ENCODE measurements at places on chromosomes 5 and 9. TPM values are rescaled to one million over a fixed set of nuclear protein-coding genes. Genes with fewer than 3 reads are reported as not detected.

The CLIC3 gene
- 0.64 TPM for total RNA-seq

The ADAMTSL1 gene
- 2.1 TPM for total RNA-seq

The SMIM33 gene
- not detected for total RNA-seq

The RBM18 gene
- 23.6 TPM for total RNA-seq

The ANKRD55 gene
- total RNA-seq = not detected

The TEX48 gene
- total RNA-seq = not detected

- no peak within 1 kb of the TSS for H3K4me3 ChIP-seq
- H3K36me3 ChIP-seq = no peaks in the 10 kb centered on the region
- no peak within 1 kb of the TSS for H3K27ac ChIP-seq
- peaks cover 16% of the 10 kb centered on the region for H3K4me1 ChIP-seq
These were observed at the start of gene CER1 for GRCh38 chr9:14722391-14723035. TSS of gene CER1 (minus strand) at chr9:14722733. CDS start at chr9:14722672, 61 bp downstream.

DNA sequence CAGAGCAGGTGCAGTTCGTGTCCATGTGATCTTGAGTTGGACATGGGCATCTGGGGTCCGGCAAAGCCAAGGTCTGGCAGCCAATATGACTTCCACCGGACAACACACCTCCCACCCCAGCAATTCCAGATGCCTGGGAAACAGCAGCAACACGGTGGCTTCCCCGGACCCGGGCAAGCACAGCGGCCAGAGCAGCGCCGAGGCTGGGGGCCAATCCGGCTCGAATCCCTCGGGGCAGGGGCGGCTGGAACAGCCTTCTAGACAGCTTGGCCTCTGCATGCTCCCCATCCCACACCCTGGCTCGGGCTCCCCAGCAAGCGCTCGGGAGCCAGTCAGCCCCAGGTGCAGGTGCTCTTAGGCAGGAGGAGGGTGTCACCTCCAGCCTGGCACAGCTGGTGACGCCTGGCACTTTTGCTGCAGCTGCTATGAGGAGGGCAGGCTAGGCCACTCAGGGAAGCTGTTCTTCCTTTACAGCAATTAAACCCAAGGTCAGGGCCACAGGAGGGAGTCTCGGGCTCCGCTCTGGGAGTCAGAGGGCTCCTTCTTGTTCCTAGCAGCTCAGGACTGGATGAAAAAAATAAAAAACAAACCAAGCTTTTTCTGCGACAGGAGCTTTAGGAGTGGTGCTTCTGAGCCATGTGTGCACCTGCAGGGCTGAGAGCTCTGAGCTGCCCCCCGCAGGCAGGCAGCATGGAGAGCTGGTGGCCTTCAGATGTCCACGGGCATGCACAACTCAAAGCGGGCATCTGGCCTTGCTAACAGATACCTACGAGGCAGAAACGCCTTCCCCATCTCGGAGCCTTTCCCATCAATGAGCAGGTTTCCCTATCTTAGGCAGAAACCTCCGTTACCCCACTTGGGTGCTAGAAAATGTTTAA lies 28.2 kb downstream of the DBH start:
- DNase-seq = no peak
- H3K27me3 ChIP-seq = peaks cover 14% of the 10 kb centered on the region
- no peaks in the 10 kb centered on the region for H3K36me3 ChIP-seq

GRCh38 chr9:92728831-92729734 lies 35.5 kb downstream of the BICD2 start:
- H3K27me3 ChIP-seq = no peaks in the 10 kb centered on the region
- no peaks in the 10 kb centered on the region for H3K4me1 ChIP-seq
- H3K27ac ChIP-seq = no peak overlapping the region
- H3K36me3 ChIP-seq = peaks cover 1% of the 10 kb centered on the region
- DNase-seq = no peak
- no peak overlapping the region for H3K4me3 ChIP-seq

DNA sequence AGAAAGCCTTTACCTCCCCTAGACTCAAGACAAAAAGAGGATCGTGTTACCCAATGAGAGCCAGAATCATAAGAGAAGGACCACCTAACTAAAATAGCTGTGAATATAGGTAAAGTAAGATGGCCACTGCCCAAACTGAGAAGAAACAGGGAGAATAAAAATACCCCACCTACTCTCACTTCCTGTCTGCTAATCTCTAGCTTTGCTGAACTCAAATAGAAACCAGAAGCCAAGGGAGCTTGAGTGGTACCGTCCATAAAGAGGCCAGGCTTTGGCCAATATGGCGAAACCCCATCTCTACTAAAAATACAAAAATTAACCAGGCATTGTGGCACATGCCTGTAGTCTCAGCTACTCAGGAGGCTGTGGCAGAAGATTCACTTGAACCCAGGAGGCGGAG lies 123.0 kb upstream of the FST start:
- no peaks in the 10 kb centered on the region for H3K27me3 ChIP-seq
- no peaks in the 10 kb centered on the region for H3K36me3 ChIP-seq
- H3K4me3 ChIP-seq = no peak overlapping the region

GRCh38 chr5:126438868-126439267 lies 15.7 kb downstream of the GRAMD2B start:
- peaks cover 8% of the 10 kb centered on the region for H3K4me1 ChIP-seq
- no peak overlapping the region for H3K4me3 ChIP-seq
- no peak for DNase-seq

- H3K27ac ChIP-seq = no peak overlapping the region
- peaks cover 34% of the 10 kb centered on the region for H3K27me3 ChIP-seq
- peaks cover 8% of the 10 kb centered on the region for H3K4me1 ChIP-seq
- DNase-seq = no peak
These were observed 21.7 kb upstream of the SYNPO start for GRCh38 chr5:150618588-150619281.

DNA sequence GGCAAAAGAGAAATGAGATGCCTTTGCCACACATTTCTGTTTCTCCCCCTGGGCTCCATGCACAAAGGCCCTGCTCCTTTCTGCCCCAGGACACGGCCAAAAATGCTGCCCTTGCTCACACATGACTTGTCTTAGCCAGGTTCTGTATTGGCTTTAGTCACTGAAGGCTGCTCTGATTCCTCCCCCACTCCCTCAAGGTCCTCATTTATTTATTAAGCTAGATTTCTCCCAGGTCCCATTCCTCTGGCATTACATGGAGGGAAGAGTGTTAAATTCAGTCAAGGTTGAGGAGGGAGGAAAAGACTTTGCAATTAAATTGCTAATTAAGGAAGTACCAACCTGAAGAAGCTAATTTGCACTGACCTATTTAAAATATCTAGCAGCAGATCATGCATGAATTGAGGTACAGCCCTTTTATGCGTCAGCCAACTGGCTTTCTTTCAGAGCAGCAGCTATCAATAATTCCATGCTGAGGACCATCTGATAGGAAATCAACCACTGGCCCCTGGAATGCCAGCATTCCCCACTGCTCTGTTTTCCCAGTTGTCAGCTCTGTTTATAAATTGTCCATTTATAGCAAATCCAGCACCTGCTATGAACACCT lies 81.2 kb upstream of the MAP3K1 start:
- no peak for DNase-seq
- no peaks in the 10 kb centered on the region for H3K36me3 ChIP-seq
- H3K4me1 ChIP-seq = peaks cover 41% of the 10 kb centered on the region
- H3K4me3 ChIP-seq = no peak overlapping the region
- H3K27ac ChIP-seq = peak overlapping the region; percentile 38

DNA sequence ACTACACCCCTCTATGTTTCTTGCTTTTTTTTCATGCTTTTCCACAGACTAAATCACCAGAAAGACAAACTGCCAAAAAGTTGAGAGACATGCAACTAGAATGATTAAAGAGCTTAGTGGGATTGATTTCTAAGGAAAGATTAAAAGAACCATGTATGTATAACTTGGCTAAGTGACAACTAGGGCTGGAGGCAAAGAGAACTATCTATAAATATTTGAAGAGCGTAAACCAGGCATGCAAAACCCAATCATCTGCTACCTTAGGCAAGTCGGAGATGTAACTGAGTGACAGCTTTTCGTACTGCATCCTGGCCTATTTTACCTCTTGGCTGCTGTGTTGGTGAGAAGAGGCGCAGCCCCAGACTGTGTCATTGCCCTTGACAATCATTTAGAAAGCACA lies 121.0 kb upstream of the TLX3 start:
- DNase-seq = no peak
- peaks cover 3% of the 10 kb centered on the region for H3K4me1 ChIP-seq
- H3K27me3 ChIP-seq = no peaks in the 10 kb centered on the region

- H3K27ac ChIP-seq = no peak overlapping the region
- peaks cover 10% of the 10 kb centered on the region for H3K4me1 ChIP-seq
- no peaks in the 10 kb centered on the region for H3K36me3 ChIP-seq
- H3K4me3 ChIP-seq = no peak overlapping the region
These were observed 178.3 kb downstream of the CWC27 start for GRCh38 chr5:64947031-64947430.

DNA sequence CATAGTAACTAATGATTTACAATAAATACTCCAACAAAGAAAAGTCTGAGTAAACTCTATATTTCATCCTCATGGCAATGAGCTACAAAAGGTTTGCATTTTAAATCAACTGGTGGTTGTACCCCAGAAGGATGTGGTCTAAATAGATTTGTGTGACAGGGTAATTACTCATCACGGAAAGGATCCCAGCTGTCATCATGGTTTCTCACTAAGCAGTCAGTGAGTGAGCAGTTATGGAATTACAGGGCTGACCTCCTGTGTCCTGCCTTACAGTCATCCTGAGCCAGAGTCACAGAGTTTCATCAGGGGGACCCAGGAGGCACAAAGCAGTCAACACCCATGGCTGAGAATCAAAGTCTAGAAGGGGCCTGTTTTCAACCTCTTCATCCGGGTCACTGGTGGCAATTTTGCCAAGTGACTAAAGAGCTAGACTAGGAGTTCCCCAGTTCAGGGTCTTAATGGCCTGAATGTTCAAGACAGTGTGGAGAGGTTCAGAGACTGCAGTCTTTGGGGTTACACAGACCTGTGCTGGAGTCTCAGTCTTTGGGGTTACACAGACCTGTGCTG lies 210.7 kb upstream of the SLC24A2 start:
- H3K4me1 ChIP-seq = no peaks in the 10 kb centered on the region
- H3K27ac ChIP-seq = no peak overlapping the region
- no peaks in the 10 kb centered on the region for H3K36me3 ChIP-seq
- H3K4me3 ChIP-seq = no peak overlapping the region
